KBM-7 (cell line): ENCODE measurements at places on chromosomes 16 and 17.

DNA sequence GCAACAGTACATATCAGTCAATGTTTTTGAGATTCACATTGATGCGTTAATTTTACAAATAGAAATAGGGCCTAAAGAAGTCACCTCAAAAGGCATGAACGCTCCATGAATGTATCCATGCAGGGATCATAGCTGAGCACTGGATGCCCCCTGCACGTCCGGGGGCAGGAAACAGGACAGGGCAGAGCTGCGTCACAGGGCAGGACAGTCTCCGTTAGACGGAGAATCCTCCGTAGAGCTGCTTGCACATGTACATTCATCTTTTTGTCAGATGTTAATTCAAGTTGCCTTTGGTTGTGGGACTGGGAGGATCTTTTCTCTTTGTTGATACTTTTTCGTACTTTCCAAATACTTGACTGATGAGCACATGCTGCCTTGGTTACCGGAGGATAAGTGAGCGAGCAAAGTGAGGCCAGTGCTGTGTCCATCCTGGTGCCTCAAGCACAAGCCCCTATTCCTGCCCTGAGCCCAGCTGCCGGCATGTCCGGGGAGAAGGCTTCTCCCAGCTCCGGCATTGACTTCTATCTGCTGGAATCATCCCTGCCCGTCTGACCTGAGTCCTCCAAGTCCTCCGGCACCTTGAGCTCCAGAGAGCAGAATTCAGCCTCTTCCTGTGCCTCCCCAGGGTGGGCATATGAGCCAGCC is 15.0 kb downstream of the GAA start:
- no peak for DNase-seq

DNA sequence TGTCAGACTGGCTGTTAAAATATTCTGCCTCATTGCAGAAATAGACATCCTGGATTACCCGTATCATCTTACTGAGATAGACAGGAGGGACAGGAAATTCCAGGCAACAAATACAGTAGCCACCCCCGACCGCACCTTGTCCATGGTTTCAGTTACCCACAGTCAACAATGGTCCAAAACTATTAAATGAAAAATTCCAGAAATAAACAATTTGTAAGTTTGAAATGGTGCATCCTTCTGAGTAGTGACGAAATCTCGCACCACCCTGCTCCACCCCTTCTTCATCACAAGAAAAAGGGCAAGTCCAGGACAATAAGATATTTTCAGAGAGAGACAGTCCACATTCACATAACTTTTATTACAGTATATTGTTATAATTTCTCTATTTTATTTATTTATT is 23.6 kb upstream of the PRSS54 start:
- no peak for DNase-seq

DNA sequence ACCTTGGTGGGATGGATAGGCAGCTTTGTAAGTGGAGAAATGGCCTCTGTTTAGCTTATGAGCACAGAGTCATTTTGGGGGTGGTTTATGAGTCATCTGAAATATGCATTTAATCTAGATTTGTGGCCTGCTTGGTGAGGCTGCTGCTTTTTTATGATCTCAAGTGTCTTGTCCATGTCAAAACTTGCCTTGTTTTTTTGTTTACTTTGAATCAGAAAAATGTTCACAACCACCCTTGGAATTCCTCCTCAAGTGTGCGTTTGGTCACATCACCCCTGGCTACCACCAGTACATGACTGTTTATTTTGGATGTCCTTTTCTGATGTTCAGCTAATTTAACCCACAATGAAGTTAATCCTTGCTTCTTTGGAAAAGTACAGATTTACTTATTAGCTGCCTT is 64.6 kb downstream of the FTO start:
- no peak for DNase-seq

GRCh38 chr17:73551759-73552158 is 92.5 kb downstream of the SDK2 start:
- DNase-seq: no peak

DNA sequence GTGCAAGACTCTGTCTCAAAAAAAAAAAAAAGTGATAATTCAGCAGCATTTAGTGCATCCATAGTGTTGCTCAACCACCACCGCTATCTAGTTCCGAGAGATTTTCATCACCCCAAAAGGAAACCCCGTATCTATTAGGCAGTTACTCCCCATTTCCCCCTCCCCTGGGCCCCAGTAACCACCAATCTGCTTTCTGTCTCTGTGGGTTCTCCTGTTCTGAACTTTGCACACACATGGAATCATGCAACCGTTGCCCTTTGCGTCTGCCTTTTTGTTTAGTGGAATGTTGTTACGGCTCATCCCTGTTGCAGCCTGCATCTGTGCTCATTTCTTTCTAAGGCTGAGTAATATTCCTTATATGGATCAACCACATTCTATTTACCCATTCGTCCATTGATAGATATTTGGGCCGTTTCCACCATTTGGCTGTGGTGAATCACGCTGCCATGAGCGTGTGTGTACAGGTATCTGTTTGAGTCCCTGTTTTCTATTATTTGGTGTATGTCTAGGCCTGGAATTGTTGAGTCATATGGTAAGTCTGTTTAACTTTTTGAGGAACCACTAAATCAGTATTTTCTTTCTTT is 8.7 kb upstream of the SYNGR2 start:
- DNase-seq: no peak

DNA sequence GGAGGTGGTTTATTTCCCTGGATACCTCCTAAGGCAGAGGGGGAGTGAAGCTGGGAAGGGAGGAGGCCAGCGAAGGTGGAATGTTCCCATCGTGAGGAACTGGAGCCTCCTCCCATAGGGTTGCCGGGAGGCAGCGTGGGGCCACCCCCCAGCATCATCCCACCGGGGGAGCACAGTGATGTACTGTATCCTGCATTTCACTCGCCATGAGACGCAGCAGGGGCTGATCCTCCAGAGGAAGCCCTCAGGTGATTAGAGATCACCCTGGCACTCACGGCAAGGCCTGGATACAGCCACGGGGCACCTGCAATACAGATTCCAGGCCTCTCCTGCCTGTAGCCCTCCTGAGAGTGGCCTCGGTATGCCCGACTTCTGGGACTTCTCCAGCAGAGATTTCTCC is 25.5 kb upstream of the BEAN1 start:
- no peak for DNase-seq

GRCh38 chr16:83206426-83206825 is 579.7 kb downstream of the CDH13 start:
- no peak for DNase-seq

- no peak for DNase-seq
These were observed 119.4 kb downstream of the USP31 start for GRCh38 chr16:23029733-23030420.

DNA sequence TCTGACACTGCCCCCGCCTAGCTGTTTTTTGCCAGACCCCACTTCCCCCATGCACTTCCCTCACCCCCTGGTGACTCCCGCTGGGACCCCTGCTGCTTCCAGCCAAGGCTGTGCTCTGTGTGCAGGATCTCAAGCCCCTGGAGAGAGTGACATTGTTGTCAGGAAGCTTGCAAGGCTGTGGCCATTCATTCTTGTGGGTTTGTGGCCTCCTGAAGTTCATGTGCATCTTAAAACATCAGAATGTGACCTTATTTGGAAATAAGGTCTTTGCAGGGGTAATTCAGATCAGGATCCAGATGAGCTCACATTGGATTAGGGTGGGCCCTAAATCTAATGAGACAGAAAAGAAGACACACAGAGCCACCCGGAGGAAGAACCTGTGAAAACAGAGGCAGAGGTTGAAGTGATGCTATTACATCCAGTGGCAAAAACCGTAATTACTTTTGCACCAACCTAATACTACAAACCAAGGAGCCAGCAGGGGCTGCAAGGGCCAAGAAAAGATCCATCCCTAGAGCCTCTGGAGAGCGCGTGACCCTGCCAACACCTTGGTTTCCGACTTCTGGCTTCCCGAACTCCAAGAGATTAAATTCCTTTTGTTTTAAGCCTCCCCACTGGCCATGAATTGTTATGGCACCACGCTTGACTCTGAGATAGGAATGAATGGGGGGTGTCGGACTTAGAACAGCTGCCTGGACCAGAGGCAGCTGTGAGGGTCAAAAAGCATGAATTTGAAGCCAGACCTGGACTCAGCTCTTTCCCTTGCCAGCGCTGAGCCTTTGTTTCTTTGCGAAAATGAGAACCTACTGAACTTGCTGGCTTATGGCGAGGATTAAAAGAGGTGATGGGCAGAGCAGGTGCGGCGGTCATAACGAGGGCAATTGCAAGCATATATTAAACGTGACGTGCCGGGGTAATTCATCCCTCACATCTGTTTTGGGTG is 75.5 kb downstream of the BMERB1 start:
- peak; percentile 28 for DNase-seq

DNA sequence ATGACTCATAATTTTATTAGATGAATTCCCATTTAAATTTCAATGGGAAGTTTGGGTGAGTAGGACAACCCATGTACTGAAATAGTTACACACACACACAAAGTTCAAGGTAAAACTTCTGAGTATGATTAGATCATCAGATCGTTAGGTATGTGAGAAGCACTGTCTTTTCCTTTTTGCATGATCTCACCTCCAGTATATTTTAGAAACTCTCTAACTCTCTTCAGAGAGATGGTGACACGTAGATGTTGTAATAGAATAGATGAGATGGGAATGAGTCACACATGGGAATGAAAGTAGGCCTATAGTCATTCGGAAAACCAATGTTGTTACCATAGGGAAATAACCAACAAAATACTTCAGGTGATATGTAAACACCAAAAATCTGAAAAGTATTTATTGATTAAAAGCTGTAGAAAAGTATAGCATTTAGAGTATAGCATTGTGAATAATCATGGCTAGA is 22.2 kb downstream of the KRT23 start:
- DNase-seq: no peak

- no peak for DNase-seq
These were observed 961 bp downstream of the FGF11 start for GRCh38 chr17:7440113-7440833.

- DNase-seq: no peak
These were observed 1.5 kb upstream of the ZNHIT3 start for GRCh38 chr17:36485027-36485426.

DNA sequence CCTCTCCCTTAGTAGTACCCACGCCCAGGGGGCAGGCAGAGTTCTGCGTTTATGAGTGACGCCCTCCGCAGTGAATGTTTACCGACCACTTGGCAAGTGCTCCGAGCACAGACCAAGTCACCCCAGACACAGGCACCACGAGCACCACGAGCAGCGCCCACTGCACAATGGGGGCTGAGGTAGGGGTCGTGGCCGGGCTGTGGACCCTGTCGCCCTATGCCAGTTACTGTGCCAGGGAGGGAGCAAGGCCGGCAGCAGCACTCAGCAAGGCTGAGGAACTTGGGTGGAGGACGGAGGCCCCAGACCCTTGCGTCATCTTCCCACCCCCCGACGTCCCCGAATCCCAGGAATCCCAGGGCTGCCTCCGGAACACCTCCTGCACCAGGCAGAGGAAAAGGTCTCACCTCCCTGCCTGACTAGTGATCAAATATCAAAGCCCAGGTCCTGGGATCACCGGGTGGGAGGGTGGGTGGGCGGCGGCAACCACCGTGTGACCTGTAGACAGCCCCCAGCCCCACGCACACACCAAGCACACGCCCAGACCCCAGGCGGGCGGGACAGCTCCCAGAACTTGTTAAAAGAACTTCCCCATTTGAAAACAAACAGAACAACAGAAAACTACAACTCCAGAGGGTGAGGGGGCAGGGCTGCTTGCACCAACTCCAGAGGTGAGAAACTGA is 5.4 kb downstream of the VASN start:
- DNase-seq: no peak

DNA sequence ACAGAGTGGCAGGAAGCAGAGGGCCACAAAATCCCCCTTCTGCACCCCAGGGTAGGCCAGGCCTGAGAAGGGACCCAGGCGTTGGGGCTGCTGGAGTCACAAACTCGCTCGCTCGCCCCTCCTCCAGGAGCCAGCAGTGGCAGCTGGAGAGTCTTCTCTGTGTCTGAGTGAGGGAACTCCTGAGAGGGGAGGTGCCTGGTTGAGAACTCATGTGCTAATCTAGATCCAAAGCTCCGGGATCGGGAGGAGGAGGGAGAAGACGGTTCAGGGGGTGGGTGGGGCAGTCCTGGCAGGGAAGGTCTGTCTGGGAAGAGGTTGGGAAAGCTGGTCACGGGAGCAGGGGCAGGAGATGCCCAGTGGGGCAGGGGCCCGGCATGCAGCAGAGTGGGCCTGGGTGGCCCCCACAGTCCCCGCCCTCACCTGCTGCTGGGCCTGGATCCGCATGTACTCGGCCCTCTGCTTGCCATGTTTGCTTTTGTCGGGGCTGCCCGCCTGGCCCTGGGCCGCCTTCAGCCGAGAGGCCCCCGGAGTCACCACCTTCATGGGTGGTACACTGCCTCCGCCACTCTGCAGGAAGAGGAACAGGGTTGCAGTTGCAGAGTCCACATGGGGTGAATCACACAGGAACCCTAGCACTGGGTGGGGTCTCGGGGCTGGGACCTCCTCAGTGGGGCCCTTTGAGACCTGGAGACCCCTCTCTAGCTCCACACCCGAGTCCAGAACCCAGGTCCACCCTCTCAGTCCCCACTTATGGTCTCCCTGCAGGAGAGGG is 62.2 kb downstream of the SRCIN1 start:
- no peak for DNase-seq

DNA sequence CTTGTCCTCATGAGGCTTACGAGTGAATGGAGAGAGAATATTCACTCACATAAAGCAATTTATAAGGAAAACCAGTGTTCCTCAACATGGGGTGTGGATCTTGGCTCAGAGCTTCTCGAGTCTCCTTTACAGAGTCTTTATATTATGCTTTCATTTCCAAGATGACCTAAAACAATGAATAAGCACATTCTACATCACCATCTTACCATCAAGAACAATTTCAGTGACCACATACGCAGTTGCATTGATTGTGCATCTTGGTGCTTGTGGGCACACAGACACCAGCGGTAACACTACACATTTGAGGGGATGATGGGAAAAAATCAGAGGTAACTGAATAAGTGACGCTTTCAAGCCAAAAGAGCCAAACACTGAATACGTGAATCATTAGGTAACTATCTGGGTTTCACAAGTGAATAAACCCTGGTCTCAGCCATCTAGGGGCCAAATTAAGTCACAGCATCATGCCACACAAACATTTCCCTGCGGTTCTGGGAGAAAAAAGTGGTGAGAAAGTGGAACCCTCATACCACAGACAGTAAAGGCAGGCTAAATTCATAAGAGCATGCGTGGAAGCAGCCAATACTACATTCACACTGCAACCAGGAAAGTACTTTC is 9.4 kb downstream of the CWC25 start:
- DNase-seq: peak; percentile 24

- no peak for DNase-seq
These were observed 91.7 kb downstream of the SHISA6 start for GRCh38 chr17:11332706-11333105.

DNA sequence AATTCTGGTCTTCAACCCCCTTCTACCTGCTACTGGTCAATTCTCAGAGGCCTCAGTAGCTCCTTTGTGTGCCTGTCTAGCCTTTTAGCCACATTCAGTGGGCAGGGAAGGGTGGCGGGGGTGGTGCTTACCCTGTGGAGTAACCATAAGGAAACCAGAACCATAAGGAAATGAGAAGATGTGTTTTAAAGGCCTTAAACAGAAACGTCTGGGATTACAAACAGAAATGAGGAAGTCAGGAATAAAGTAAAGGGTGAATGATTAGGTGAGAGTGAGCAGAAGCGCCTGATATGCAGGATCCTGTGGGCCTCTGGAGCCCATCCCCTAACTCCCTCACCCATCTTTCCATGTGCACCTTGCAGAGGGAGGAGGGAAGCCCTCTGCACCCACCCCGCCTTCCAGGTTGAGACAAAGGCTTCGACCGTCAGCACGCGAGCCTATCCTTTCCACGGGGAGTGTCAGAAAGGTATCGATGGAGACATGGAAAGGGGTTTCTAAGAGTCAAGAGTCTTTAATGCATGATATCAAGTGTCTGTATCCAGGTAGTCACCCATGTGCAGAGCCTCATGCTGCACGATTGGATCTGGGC is 20.4 kb downstream of the KIAA0513 start:
- DNase-seq: peak; percentile 71
